ENCODE measurements at places on chromosomes 2 and 18.

- DNase-seq = no peak
These were observed 66.8 kb downstream of the ZNF236 start for GRCh38 chr18:76889091-76889699.

GRCh38 chr2:190744041-190744440 lies 95.2 kb downstream of the NAB1 start:
- DNase-seq = no peak

- DNase-seq = no peak
These were observed 59.9 kb upstream of the GATA6 start for GRCh38 chr18:22109535-22109934.

DNA sequence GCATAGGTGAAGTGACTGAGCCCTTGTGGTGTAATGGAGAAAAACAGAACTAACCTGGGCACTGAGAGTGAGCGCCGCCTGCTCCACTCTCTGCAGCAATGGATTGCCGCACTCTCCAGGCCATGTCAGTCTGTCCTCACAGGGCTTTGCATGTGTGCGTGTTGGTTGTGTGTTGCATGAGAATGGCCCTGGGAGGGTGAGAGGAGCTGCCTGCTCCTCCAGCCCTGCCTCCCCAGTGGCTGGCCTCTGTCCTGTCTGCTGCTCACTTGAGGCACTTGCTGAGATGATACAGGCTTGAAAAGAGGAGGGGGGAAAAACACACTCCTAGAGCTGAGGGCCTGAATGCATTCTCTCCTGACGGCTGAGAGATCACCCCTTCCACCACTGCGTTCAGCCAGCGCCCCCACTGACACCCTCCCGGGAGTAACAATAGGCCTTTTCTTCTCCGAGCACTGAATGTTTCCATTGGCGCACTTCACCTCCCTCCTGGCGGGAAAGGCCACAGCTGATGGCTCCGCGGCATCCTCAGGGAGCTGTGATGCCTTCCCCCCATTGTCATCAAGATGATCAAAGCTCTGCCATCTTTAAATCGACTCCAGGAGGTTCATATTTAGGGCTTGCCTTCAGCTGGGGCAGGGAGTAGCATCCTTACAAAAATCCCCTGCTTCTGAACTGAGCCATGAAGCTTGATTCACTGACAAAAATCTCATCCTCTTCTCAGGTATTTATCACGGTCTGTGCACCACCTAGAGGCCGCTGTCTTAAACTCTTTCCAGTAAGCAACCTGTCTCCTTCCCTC lies 49.9 kb upstream of the DAPL1 start:
- no peak for DNase-seq

GRCh38 chr2:42724886-42725285 lies 39.0 kb downstream of the OXER1 start:
- no peak for DNase-seq

DNA sequence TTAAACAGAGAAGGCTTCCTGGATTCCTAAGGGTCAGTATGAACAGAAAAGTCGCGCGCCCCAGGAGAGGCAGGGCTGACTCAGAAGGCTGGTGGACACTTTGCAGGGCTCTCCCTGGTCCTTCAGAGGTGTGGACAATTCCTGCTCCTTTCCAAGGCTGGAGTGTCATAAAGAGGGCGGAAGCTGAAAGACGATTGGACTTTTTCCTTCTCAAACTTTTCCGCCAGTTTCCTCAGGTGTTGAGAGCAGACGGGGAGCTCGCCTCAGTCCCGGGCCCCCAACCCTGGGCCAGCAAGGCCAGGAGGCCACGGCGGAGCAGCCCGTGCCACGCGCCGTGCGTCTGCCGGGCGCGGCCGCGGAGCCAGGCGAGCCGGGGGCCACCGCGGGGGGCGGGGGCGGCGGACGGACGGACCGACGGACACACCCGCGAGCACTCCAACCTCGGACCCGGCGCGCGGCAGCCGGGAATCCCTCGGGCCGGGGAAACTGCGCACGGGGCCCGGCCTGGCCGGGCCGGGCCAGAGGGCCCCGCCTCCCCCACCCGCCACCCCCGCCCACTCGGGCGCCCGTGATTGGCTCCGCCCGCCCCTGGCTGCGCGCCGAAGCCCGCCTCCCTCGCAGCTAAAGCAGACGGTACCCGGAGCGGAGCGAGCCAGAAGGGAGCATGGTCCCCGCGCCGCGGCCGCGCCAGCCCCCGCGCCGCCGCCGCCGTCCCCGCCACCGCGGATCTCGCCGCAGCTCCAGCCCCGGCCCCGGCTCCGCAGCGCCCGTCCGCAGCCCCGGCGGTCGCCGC lies at the start of gene KLHL29:
KLHL29 (plus strand) TSS at position 629 of the 793 bp plus-strand sequence. CDS start 177,018 bp downstream, outside the sequence.
- DNase-seq = peak; percentile 22

Measured in activated CD4-positive, CD25-positive, alpha-beta regulatory T cell (primary cell).